ENCODE measurements at places on chromosomes 13 and 19.

GRCh38 chr13:40496035-40496810, 170.2 kb downstream of the FOXO1 start:
- DNase-seq = no peak

GRCh38 chr13:109807345-109807744, 21.0 kb upstream of the IRS2 start:
- DNase-seq = no peak

DNA sequence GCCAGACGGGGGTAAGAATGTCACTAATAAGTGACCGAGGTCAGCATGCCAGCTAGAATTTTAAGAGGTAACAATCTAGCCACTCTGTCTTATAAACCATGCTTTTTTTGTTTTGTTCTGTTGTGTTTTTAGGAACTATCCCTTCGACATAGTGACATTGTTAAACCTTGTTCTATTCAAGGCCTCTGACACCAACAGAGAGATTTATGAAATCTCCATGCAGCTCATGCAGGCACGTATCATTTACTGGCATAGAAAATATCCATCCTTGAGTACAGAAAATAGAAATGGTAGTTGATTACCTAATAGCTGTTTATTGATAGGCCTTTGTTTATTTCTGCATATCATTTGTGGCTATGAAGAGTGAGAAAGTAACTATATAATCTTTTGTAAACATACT, 113.4 kb downstream of the ZAR1L start:
- DNase-seq = no peak

GRCh38 chr13:94090773-94091480, 388.6 kb downstream of the DCT start:
- DNase-seq = no peak

- DNase-seq = no peak
Observed at GRCh38 chr13:33490461-33491327, 205.1 kb upstream of the STARD13 start.

GRCh38 chr19:41089959-41090358, 1.7 kb downstream of the CYP2A13 start:
- DNase-seq = no peak

DNA sequence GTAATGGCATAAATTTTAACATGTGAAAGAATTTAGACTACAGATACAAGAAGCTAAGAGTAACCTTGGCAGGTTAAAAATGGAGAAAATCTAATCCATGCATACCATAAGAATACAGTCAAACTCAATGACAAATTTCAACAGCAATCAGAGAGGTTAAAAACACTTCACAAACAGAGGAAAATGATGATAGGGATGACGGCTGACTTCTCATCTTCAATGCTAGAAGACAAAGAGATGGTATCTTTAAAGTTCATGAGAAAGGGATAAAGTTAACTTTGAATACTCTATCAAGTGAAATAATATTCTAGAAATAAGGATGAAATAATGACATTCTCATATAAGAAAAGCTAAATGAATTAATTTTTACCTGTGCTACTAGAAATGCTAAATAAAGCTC, 1130.2 kb upstream of the MIR17HG start:
- DNase-seq = no peak

DNA sequence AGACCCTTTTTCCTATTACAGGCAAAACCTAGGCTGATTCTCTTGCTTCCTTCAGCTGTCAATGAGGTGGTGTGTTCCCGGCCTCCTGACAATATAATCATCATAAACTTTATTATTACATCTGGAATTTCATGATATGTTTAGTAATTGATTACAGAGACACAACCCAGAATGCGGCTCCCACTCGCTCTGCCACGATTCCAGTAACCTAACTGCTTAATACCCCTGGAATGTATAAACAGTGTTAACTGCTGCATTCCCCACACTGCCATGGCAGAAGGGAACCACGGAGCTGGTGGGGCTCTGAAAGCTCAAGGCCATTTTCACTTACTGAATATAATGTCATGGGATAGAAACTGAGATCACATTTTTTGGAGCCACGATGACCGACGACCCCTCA, 17.1 kb downstream of the TSHZ3 start:
- DNase-seq = no peak

GRCh38 chr13:48679941-48680680, 26.4 kb downstream of the CYSLTR2 start:
- no peak for DNase-seq

- no peak for DNase-seq
Observed at GRCh38 chr13:92833071-92833470, 393.5 kb upstream of the GPC6 start.

GRCh38 chr13:59734393-59734792, 429.3 kb downstream of the DIAPH3 start:
- DNase-seq = no peak

DNA sequence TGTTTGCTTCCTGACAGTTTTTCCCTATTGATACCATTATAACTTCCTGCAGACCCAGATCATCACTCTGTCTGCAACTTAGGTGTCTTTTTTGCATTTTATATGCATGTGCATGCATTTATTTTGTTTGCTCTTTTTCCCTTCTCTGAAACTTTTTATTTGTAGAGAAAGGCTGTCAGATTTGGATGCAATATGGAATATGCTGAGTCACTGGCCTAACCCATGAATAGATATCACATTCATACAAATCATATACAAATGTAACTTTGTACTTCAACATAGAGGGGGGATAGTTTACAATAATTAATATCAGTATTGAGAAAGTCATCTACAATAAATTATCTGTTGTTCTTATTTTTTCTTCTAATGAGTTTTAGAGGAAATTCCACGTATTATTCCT, 1465.0 kb downstream of the EFNB2 start:
- no peak for DNase-seq

- DNase-seq = no peak
Observed at GRCh38 chr13:114339857-114340534, 25.7 kb downstream of the CHAMP1 start.

DNA sequence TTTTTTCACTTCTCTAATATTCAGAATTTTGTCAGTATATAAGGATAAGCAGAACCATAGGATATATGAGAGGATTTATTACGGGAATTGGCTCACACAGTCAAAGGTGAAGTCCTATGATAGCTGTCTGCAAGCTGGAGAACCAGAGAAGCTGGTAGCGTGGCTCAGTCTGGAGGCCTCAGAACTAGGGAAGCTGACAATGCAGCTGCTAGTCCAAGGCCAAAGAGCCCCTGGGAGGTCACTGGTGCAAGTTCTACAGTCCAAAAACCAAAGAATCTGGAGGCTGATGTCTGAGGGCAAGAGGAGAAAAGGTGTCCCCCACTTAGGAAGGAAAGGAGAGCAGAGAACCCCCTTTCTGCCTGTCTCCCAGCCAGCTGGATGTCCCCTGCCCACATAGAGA, 114.4 kb downstream of the RNF17 start:
- no peak for DNase-seq

- no peak for DNase-seq
Observed at GRCh38 chr13:98203646-98204326, 26.7 kb upstream of the RNF113B start.

- no peak for DNase-seq
Observed at GRCh38 chr19:33796164-33796875, at the start of gene KCTD15. TSS of gene KCTD15 (plus strand) at chr19:33796870. CDS start at chr19:33800455, 3,585 bp downstream.

DNA sequence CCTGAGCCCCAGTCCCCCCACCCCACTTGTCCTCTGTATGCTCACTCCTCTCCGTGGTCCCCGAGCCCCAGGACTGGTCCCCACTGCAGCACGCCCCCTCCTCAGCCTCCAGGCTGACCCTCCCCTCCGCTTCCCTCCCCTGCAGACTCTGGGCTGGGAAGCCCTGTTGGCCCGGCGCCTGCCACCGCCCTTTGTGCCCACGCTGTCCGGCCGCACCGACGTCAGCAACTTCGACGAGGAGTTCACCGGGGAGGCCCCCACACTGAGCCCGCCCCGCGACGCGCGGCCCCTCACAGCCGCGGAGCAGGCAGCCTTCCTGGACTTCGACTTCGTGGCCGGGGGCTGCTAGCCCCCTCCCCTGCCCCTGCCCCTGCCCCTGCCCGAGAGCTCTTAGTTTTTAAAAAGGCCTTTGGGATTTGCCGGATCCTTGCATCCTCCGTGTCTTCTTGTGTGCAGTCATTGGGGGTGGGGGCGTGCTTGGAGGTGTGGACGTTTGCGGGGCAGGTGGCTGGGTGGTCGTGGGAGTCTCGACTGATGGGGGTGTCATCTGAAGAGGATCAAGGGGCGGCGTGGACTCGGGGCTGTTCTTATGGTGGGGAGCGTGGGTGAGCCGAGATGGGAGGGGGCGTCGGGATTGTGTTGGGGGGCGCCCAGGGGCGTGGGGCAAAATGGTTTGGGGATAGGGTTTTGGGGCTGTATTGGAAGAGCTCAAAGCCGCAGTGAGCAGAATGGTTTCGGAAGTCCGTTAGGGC, 3.5 kb downstream of the PTGER1 start:
- DNase-seq = no peak

DNA sequence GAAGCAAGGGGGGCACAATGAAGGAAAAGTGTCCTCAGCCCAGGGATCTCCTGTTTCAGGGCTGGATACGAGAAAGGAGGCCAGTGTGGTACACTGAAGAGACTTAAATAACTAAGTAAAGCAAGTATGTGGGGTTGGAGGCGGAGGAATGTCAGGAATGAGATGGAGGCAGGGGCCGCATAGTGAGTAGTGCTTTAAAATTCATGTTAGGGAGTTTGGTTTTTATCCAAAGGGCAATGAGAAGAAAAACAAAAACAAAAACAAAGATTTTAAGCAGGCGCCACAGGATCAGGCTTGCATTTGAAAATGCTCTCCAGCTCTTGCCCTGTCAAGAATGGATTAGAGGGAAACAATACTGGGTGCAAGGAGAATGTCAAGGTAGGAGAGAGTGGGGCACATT, 273.4 kb downstream of the DCLK1 start:
- peak; percentile 81 for DNase-seq

Measured in NT2/D1 (cell line).